ENCODE measurements at places on chromosomes 1 and 21. TPM values are rescaled to one million over a fixed set of nuclear protein-coding genes. Genes with fewer than 3 reads are reported as not detected.

Gene TAS1R3
- total RNA-seq: 1.2 TPM

Gene OR2L5
- not detected for total RNA-seq

Gene OR6K6
- total RNA-seq: not detected

Gene CYYR1
- 10.0 TPM for total RNA-seq

Gene PCSK9
- 1.2 TPM for total RNA-seq

Gene PSMA5
- total RNA-seq: 28.2 TPM

Gene IL10RB
- total RNA-seq: 19.5 TPM

Gene CFHR3
- 0.59 TPM for total RNA-seq

Gene MCOLN2
- total RNA-seq: 9.6 TPM

Gene SLC30A10
- 1.4 TPM for total RNA-seq

Gene SPRR4
- total RNA-seq: not detected
